ENCODE measurements at places on chromosomes 1 and 21.
A peak's percentile ranks its signal among the peaks of the same experiment; 100 is the strongest.

GRCh38 chr1:6871300-6871972, 86.2 kb downstream of the CAMTA1 start:
- no peak for DNase-seq

GRCh38 chr1:100626397-100626796, 88.5 kb downstream of the GPR88 start:
- no peak for DNase-seq

- DNase-seq = peak; percentile 25
Measured at GRCh38 chr1:153346077-153346723, 2.4 kb downstream of the PGLYRP4 start.

GRCh38 chr1:65942476-65942875, 149.8 kb downstream of the PDE4B start:
- no peak for DNase-seq

- DNase-seq = peak; percentile 55
Measured at GRCh38 chr1:93575621-93576284, 105.9 kb downstream of the BCAR3 start.

GRCh38 chr1:14345946-14346550, 252.4 kb upstream of the KAZN start:
- DNase-seq = no peak

- no peak for DNase-seq
Measured at GRCh38 chr1:106831511-106831910, 225.0 kb upstream of the PRMT6 start.

DNA sequence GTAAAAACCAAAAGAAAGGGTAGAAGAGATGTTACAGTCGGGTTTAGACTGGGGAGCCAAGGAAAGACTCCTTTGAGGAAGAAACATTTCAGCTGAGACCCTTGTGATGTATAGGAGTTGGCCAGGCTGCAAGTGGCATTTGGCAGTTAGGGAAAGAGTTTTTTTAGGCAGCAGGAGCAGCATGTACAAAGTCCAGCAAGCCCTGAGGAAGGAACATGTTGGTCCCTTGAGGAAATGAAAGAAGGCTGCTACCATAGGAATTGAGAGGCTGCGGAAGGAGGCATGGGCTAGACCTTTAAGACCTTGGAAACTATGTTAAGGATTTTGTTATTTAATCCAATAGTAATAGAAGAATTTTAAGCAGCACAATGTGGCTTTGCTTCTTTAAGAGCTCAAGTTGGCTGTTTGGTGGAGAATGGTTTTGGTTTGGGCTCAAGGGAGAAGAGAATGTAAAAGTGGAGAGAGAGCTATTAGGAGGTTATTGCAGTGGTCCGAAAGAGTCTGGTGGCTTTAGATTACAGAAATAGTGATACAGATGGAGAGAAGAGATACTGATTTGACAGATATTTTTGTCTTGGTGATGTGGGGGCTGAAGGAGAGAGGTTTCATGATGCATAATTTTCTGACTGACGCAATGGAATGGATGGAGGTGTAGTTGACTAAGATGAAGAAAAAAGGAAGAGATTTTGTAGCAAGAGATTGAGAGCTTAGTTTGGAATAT, 26.6 kb downstream of the SMAP2 start:
- DNase-seq = no peak

- no peak for DNase-seq
Measured at GRCh38 chr1:225770561-225771248, 6.9 kb upstream of the SRP9 start.

DNA sequence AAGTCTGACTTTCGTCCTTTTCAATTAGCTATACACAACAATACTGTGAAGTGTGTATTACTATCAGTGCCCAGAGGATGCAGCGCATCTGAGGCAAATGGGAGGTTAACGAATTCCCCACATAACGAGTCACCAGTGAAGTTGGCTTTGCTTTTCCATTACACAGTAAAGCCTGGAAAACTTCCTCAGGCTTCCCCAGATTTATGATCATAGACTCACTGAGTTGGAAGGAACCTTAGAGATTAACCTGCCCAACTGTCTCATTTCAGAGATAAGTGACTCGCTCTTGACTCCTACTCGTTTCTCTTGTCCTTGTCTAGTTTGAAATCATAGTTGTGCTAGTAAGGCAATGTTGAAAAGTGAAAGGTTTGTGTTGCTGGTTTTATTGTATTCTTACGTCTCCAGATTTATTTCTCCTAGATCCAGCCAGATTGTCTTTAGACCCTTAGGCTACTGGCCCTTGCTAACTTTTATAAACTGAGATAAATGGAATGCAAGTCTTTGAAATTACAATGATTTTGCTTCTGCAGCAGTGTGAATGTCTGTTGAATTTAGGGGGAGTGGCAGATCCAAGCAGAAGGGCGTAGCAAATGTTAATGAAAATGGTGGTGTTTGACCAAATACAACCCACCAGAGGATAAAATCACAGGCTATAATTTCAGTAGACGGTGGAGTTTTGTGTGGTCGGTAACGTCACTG, 17.3 kb downstream of the S1PR1 start:
- no peak for DNase-seq

DNA sequence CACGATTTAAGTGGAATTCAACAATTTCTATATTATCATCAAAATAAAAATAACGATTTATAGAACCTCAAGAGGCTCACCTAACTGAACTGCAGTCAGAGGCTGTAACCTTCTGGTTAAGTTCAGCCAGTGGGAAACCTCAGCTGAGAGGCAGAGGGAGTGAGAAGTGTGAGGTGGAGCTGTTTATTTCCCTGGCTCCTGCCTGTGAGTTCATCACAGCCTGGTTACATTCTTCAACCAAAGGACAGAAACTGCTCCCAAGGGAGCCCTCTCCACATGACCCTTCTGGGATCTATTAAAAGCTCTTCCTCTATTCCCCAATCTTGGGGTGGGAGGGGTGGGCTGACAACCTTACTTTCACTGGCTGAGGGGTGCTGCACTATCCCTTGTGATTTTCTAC, 22.2 kb downstream of the DYNLT5 start:
- DNase-seq = no peak

GRCh38 chr1:6157528-6158174, 22.5 kb downstream of the CHD5 start:
- no peak for DNase-seq

- no peak for DNase-seq
Measured at GRCh38 chr1:92458146-92458545, 28.6 kb downstream of the GFI1 start.

GRCh38 chr1:93965256-93965655, 56.0 kb upstream of the GCLM start:
- DNase-seq = no peak

DNA sequence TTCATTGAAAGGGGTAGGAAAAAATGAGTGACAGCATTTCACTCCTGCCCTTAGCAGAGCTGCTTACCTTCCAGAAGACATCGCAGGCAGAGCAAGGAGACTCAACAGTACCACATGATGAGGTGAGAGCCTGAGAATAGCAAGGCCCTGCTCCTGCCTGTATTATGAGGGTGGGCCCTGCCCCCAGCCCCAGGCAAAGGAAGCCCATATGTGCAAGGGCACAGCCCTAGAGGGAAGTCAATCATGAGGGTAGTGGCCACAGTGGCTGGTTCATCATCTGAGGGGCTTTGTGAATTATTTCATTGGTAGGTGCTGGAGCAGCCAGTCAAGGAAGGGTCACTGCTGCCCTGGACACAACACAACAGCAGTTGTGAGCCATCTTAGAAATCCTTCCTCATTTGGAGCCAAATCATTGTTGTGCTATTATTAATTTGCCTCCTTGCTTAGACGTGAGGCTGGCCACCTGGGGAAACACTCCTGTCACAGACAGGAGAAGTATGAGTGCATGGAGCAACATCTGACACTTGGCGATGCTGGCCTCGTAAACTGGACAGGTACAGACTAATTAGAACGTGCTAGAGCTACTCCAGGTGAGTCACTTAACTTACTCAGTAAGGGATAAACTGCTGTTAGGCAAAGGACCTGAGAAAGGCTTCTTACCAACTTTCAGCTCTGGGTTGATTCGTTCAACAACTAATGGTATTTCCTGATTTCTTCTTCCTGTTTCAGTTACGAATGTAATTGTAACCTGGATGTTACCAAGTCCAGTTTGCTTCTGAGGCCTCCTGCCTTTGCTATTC, 22.7 kb upstream of the ACBD6 start:
- no peak for DNase-seq

DNA sequence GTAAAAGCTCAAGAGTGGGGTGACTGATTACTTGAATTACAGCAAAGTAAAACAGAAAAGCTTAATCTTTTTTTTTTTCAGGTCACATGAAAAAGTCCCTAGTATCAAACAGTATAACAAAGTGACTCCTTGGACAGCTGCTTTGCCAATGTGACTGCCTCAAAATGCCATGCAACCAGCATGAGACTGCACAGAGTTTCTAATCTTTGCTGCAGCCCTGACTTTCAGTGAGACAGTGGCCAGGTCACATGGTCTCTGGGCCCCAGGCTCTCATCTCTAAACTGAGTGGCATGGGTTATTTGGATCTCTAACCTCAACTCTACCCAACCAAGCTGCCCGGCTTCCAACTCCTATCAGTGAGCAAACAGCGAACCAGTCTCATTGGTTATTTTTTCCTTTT, 169.0 kb downstream of the VAV3 start:
- no peak for DNase-seq

GRCh38 chr1:45393718-45394302, 53.6 kb upstream of the MUTYH start:
- DNase-seq = no peak

DNA sequence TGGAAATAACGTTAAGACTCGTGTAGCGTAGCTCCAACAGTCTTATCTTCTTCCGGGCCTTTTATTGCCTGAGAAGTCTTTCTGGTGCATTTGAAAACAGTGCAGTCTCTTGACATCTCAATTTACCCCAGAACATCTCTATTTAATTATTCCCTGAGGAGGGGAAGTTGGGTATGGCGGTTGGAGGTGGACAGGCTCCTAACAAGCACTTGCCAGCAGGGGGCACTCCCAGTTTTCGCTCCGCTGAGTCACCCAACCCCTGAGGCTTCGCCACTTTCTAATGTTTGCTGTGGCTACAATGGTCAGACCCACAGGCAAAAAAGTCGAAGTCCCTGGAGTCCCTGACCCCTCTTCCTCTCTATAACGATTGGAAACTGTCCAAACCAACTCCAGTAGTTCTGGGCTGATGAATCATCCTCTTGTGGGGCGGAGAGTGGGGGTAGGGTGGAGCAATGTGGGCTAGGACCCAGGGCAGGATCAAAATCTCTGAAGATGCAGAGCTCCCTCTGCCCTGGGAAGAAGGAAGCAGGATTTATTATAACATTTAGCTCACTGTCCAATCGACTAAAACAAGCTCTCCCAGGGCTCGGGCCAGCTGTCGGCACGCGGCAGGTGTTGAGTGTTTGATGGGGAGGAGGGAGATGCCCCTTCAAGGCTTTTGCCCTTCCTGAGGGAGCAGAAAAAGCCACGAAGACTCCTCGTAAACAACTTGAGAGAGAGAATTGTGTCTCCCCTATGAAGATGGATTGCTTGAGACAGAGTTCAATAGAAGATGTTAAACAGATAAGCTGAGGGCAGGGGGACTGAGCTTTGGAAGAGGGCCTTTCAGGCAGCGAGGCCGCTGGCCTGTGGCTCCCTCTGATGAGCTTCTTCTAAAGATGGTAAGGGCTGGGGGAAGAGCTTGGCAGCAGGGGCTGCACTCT, 85.7 kb downstream of the BRINP2 start:
- peak; percentile 87 for DNase-seq

- no peak for DNase-seq
Measured at GRCh38 chr1:241994171-241994570, 4.7 kb downstream of the MAP1LC3C start.

- DNase-seq = no peak
Measured at GRCh38 chr1:60130703-60131102, 57.1 kb upstream of the C1orf87 start.

GRCh38 chr1:87833166-87833565, 504.5 kb downstream of the LMO4 start:
- DNase-seq = no peak

GRCh38 chr1:94582565-94582964, 41.0 kb upstream of the F3 start:
- DNase-seq = no peak

DNA sequence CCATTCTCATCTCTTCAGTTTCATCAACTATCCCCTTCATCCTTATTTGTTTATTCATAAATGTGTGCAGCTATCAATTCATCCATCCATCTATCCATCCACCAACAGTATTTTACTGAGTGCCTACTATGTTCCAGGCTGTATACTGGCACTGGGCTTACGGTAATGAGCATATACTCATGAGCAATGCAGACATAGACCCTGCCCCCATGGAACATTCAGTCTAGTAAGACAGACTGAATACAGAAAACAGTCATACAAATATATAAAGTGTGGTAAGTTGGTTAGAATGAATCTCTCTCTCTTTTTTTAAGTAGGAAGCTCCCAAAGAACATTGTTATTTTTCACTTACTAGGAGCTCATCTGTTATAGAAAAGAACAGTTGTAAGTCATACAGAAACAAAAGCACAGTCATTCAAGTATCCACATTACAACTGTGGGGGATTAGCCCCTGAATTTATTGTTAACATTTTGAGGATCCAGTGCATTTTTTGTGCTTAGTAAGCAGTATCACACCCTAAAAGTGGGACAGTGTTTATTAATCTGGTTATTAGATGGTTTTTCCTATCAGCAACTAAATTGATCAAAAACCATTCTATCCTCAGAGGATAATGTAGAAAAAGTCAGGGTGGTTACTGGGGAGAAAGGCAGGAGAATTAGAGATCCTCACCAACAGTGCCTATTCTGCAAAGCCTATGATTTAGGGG, 3.6 kb downstream of the SLC16A4 start:
- no peak for DNase-seq

GRCh38 chr1:111364690-111365089, 62.8 kb downstream of the OVGP1 start:
- DNase-seq = no peak

DNA sequence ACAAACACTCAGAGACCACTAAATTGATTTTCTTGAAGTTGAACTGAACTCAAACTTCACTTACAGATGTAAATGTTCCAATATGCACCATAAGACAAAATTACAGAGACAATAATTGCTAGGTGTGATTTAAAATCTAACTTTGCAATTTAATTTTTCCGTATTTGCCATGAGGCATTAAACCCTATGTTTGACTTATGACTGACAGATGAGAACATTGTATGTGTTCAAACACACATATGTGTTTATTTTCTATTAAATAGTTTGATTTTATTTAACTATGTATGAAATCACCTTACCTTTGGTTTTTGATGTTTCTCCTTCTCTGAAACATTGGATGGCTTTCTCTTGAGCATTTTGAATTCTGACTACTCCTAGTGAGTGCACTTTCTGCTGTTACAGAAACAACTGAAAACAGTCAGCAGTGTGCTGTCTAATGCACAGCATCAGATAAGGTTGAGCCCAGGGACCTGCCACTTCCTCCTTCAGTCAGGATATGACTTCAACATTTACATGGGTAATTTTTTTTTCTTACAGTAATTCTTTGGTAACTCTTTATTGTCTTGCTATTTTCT, at the start of gene SAMSN1:
TSS of gene SAMSN1 (minus strand) at position 410 of the 575 bp plus-strand sequence. CDS start at position 356, 54 bp downstream.
- DNase-seq = no peak

GRCh38 chr21:27339902-27340301, 373.0 kb upstream of the ADAMTS5 start:
- DNase-seq = no peak

Data from posterior vena cava (tissue), 2 donors.